Cardiac muscle cell (in vitro differentiated cells and primary cell): ENCODE measurements at places on chromosomes 16 and 17. TPM values are rescaled to one million over a fixed set of nuclear protein-coding genes. Genes with fewer than 3 reads are reported as not detected.

GAS2L2 gene
- total RNA-seq = 0.18 TPM in 1 of 2 replicates, not detected in the other

CCL3 gene
- not detected in 2 replicates for total RNA-seq

COX6A2 gene
- 40.7 and 69.7 TPM in 2 replicates for total RNA-seq

SSTR5 gene
- total RNA-seq = not detected in 2 replicates

PLK1 gene
- total RNA-seq = 6.8 and 93.3 TPM in 2 replicates

PABPN1L gene
- total RNA-seq = not detected in 2 replicates

TP53TG3B gene
- not detected in 2 replicates for total RNA-seq

KCNJ2 gene
- total RNA-seq = 0.14 and 0.66 TPM in 2 replicates

SDR42E1 gene
- 0.03 and 0.04 TPM in 2 replicates for total RNA-seq

FAM20A gene
- 15.7 and 15.9 TPM in 2 replicates for total RNA-seq

KRTAP2-1 gene
- not detected in 2 replicates for total RNA-seq

SPATA22 gene
- total RNA-seq = not detected in 2 replicates

EDC4 gene
- 89.6 and 95.7 TPM in 2 replicates for total RNA-seq

RMI2 gene
- 15.7 and 21.0 TPM in 2 replicates for total RNA-seq

GNAO1 gene
- total RNA-seq = 2.7 and 3.3 TPM in 2 replicates

DHRS7C gene
- 0.63 and 1.2 TPM in 2 replicates for total RNA-seq

AGRP gene
- not detected in 2 replicates for total RNA-seq

CD300LB gene
- total RNA-seq = not detected in 2 replicates

DOC2A gene
- 1.6 and 7.2 TPM in 2 replicates for total RNA-seq

CFAP52 gene
- total RNA-seq = not detected in 2 replicates

SLC46A1 gene
- total RNA-seq = 10.5 and 11.6 TPM in 2 replicates

PRSS53 gene
- 2.7 and 5.8 TPM in 2 replicates for total RNA-seq
